ENCODE measurements at places on chromosomes 11 and 22.

DNA sequence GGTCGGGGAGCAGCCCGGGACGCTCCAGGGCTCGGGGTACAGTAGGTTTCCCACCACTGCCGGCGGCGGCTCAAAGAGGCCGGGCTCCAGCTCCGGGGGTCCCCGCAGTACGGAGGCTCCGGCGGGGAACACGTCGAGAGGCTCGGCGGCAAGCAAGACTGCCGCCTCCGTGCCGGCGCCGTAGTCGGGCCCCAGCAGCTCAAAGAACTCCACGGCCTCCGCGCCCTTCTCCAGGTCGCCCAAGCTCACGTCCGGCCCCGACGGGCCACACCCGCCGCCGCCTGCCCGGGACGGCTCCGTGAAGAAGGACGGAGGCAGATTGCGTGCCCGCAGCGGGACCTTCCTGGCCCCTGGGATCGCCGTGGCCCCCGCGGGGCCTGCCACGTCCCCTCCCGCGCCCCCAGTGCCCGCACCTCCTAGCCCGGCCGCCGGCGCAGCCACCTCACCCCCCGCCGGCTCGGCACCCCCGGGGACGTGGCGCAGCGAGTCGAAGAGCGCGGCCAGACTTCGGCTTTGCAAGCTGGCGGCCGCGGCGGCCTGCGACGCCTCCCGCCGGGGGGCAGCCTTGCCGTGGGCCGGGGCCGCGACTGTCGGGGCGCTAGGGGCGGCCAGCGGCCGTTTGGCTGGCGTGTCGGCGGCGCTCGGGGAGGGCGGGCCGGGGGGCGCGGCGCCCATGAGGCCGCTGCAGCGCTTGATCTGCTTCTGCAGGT is 775 bp downstream of the FAM181B start:
- peak; percentile 23 for DNase-seq

GRCh38 chr11:120335556-120335907 is 681 bp upstream of the ARHGEF12 start:
- DNase-seq = no peak

- DNase-seq = peak; percentile 18
These were observed 109.5 kb downstream of the SNX19 start for GRCh38 chr11:130806746-130807145.

DNA sequence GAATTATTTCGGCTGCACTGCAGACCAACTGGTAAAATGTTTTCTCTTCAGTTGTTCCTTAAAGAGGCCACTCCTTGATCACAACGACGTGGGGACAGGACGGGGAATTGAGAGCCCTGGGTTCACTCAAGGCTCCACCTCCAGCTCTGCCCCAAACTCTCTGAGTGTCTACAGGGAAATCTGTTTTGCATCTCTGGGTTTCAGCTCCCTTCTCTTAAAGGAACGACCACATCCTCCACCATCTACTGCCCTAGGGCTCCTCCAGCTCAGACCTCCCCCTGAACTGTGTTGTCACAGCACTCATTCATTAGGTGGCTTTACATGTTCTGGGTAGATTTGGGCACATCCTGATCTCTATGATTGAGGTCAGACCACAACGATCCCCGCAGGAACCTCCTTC is 5.1 kb upstream of the PPFIA1 start:
- peak; percentile 22 for DNase-seq

- no peak for DNase-seq
These were observed 35.5 kb upstream of the SLC25A1 start for GRCh38 chr22:19214078-19214473.

DNA sequence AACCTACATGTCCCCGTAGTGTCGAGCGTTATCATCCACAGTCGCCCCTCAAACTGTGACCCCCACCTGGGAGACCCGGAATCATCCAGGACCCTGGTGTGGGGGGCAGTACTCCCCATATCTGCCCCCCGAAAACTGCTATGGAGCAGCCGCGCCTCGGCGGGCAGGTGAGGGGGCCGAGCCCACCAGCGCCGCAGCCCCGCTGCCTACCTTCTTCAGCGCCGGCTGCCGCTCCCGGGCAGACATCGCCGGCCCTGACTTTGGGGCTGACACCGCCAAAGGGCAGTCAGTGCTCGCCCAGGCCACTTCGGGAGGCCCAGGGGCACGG is 825 bp downstream of the ARHGAP20 start:
- DNase-seq = peak; percentile 0

DNA sequence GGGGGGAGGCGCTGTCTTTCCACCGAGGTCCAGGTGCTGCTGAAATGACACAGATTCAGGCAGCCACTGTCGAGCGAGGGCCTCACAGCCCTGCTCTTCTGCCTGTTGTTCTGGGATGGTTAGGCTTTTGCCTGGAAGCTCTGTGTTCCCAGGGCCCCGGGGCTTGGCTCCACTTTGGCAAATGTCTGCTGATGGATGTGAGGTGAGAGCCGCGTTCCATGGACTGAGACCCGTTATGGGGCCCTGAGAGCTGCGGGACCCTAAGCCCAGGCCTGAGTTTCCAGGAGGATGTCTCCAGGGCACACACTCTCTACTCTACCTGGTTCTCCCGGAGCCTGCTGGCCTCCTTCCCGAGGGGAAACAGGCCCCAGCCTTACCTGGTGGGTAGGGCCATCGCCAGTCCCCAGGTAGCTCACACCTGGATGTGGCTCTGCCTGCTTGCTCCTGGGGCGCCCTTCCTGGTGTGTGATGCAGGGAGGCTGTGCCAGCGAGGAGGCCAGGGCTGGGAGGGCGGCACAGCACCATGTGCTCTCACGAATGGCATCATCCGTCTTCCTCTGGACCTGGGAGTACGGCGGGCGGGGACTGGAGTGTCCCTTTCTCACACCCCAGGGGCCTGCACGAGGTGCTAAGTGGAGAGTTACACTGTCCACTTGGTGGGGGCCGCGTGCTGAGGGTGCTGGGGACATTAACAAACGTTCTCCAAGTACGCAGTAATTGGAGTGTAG is 435.5 kb downstream of the TBC1D22A start:
- no peak for DNase-seq

DNA sequence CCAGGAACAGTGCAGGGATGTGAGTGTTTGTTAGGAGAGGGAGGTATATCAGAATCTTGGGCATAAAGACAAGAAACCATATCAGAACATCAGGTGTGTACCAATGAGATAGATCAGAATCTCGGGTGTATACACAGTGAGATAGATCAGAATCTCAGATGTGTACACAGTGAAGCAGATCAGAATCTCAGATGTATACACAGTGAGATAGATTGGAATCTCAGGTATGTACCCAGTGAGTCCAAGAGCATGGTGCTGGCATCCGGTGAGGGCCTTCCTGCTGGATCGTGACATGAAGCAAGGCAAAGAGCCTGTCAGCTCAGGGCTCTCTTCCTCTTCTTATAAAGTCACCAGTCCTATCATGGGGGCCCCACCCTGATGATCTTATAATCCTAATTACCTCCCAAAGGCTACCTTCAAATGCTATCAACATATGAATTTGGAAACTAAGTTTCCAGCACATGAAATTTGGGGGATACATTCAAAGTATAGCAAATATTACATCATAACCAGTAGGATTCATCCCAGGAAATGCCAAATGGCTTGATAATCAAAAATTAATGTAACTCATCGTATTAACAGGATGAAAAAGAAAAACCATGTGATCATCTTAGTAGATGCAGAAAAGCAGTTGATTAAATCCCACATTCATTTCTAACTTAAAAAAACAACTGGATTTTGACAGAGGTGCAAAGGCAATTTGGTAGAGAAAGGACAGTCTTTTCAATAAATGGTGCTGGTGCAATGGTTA is 28.6 kb downstream of the PPARA start:
- DNase-seq = no peak

DNA sequence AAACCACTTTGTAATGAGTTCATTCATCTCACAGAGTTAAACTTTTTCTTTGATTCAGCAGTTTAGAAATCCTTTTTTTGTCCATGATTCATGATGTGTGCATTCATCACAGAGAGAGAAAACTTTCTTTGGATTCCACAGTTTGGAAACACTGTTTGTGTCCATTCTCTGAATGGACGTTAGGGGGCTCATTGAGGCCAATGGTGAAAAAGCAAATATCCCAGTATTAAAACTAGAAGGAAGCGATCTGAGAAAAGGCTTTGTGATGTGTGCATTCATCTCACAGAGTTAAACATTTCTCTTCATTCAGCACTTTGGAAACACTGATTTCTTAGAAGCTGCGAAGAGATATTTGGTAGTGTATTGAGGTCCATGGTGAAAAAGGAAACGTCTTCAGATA is 155.6 kb upstream of the TRIM48 start:
- no peak for DNase-seq

- no peak for DNase-seq
These were observed 10.6 kb downstream of the MICAL2 start for GRCh38 chr11:12121011-12121410.

GRCh38 chr11:94750319-94751217 is 17.6 kb upstream of the AMOTL1 start:
- no peak for DNase-seq

DNA sequence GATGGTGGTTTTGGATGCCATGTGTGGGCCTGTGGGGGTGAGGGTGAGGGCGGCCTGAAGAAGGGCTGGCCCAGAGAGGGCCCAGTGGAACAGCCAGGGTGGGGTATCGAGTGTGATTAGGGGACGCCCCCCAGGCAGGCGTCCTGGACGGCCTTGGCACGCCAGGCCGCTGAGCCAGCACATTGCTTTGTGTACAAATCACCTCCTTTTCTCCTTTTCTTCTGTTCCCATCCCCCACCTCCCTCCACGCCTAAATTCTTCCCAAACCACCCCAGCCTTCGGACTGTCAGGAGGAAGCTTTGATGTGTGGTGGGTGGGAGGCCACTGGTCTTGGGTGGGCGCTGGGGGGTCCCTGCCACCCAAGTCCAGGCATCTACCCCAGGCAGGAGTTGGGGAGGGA is 7.8 kb upstream of the CD248 start:
- no peak for DNase-seq

DNA sequence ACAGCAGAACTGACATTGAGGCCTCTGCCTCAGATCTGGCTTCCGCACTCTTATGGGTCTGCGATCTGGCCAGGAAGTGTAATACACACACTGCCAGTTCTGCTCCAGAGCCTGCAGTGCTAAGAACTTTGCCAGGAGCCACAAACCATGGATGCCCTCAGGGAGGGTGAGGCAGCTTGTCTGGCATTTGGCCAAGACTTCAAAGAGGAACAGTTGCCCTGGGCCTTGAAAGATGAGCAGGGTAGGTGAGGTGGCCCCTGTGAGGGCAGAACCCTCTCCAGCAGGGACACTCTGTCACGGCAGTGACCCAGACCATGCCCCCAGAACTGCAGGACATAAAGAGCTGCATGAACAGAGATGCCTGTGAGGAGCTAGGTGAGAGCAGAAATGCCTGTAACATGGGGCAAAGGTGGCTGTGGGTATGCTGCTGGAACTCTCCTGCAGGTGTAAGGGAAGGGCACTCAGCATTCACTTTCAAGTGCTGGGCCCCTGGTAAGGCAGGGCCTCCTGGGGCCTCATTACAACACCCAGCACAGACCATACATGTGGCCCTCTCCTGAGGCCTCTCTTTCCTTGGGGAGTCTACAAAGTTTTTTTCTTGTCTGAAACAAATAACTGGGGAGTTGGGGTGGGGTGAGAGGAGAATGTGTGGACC is 47.3 kb downstream of the NEU3 start:
- no peak for DNase-seq

GRCh38 chr11:20353829-20354434 is 9.6 kb upstream of the HTATIP2 start:
- DNase-seq = no peak

- no peak for DNase-seq
These were observed 1091.8 kb downstream of the TBC1D22A start for GRCh38 chr22:47854251-47854650.

DNA sequence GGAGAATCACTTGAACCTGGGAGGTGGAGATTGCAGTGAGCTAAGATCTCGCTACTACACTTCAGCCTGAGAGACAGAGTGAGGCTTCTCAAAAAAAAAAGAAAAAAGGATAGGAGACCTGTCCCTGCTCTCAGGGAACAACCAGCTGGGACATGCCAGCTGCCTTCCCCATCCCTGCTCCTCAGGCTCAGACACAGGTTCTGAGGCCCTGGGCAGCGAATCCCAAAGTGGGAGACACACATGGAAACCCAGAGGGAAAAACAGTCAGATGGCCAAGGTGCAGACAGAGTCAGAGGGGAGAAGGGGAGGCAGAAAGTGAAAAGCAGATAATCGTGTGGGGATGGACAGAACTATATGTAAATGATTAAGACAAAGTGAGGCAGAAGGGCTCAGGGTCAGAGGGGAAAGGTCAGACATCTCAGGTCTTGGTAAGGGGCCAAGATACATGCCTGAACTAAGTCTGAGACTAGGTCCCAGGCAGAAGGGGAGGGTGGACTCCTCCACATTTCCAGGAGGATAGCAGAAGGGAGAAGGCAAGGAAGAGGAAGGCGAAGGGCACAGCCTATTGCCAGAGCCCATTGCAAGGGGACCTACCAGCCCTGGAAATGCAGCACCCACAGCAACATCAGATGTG is 14.2 kb downstream of the STARD10 start:
- no peak for DNase-seq

GRCh38 chr11:62680825-62681240 is 2.0 kb upstream of the UBXN1 start:
- no peak for DNase-seq
